Hematopoietic multipotent progenitor cell (in vitro differentiated cells): ENCODE measurements at places on chromosomes 2 and 18.

GRCh38 chr18:24868760-24869237, 408.4 kb downstream of the HRH4 start:
- no peak for DNase-seq

- DNase-seq = no peak
These were observed 34.3 kb upstream of the TXNDC2 start for GRCh38 chr18:9851511-9851910.

DNA sequence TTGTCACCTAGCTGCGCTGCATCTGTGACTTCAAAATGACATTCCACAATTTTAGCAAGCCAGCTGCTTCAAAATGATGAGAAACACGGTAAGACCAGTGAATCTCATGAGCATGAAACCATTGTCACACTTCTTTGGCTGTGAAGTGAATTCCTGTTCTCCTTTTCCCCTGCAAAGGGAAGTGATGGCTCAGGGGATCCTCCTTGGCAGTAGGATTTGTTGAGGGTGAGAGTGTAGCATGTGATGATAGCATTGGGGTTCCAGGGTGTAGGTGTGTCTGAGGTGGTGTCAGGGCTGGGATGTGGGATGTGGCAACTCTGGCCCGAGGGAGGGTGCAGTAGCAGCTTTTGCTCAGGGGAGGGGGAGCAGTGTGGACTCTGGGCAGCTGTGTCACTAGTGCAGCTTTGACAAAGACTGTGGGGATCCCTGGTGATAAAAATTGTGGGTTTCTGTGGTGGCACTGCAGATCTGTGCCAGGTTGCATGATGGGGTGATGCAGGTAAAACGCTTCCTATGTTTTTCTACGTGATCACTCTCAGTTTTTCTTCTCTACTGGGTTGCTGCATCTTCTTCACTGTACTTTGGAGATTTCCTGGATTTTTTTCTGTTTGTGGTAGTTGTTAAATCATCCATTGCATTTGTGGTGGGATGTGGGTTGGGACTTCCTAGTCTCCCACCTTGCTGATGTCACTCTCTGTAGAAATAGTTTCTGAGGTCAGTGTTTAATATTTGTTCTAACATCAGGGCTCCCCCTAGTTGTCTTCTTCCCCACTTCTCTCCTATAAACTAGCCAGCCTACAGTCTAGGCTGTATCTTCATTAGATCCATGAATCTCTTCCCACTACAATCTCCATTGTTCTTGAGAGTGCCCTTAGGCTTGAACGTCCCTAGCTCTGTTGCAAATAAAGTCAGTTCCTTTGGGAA, 107.0 kb downstream of the ACTR3 start:
- no peak for DNase-seq

- DNase-seq = no peak
These were observed 7.1 kb downstream of the TPGS2 start for GRCh38 chr18:36821681-36822080.

GRCh38 chr2:173488861-173489260, 134.2 kb downstream of the CDCA7 start:
- no peak for DNase-seq

DNA sequence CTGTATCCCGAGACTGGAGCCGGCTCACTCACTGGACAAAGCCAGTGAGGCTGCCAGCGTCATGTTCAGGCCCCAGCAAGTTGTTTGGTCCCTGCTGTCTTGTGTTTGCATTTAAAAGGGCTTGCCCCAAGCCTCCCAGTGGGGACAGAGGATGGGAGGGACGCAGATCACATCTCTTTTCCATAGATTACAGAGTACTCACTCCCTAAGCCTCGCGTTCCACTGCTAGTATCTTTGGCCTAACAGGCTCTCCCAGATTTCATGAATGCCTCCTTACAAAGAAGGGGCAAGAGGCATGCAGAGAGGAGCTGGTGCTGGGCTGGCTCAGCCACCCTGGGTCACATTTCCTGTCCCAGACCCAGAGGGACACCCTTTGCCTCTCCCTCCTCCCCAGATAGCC, 59.1 kb downstream of the CMPK2 start:
- no peak for DNase-seq
